ENCODE measurements at places on chromosomes 3 and 15.

DNA sequence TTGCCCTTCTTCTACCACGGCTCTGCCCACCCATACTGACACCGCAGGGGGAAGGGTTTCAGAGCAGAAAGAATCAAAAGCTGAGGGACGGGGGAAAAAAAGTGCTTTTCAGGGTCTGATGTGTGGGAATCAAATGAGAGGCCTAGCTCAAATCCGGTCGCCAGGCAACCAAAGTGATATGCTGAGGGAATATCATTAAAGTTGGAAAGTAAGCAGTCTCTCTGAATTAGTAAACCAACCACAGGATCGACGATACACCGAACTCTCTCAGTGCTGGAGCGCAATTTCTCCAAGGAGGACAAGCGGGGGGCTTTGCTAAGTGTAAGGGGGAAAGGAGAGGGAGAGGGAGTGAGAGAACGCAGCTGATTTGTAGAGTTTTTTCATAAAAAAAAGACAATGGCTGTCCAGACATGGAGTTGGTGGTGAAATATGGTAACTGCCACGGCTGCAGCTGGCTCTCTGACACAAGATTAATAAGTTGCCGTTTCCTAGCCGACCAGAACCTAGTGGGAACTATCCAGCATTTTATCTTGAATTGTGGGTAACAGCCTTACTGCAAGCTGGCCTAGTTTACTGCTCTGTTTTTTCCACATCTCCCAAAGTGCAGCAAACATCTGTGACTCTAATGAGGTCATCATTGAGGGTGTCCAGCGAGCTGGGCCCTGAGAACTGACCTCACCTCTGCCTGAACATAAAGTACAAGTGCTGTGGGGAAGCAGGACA, 530.2 kb downstream of the SOX2 start:
- DNase-seq, result peak; percentile 63

GRCh38 chr15:92041371-92041770, 187.9 kb downstream of the SLCO3A1 start:
- no peak for DNase-seq

- DNase-seq, result no peak
These were observed 191.6 kb upstream of the WNT5A start for GRCh38 chr3:55678546-55679216.

DNA sequence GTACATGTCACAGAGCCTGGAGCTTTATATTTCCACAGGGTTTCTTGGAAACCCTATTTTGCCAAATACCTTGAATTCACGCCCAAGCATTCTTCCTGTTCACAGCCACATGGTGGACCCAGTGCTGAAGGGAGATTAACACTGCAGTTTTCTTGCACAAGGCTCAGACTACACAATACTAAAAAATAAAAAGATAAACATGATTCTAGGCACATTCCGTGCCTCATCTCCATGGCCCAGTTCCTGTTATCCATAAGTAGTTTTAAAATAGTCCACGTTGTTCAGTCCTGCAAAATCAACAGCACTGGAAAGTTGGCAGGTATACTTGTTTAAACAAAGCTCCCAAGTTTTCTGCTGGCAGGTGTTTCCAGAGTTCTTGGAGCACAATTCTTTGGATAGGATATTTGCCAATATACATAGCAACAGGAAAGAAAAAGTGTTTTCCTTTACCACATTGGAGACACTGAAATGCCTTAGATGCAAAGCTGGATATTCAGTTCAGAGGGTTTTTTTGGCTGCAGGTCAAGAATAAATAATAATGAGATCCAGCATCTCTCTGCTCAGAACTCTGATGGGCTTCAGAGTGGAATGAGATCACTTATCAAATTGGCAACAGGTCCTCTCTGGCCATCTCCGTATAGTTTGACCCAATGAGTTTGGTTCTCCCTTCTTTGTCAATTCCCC, 88.1 kb upstream of the TGFBR2 start:
- DNase-seq, result no peak

- DNase-seq, result peak; percentile 96
These were observed 81.6 kb downstream of the PPCDC start for GRCh38 chr15:75104804-75105557.

GRCh38 chr15:80558631-80559319, 136.3 kb upstream of the ABHD17C start:
- DNase-seq, result no peak

DNA sequence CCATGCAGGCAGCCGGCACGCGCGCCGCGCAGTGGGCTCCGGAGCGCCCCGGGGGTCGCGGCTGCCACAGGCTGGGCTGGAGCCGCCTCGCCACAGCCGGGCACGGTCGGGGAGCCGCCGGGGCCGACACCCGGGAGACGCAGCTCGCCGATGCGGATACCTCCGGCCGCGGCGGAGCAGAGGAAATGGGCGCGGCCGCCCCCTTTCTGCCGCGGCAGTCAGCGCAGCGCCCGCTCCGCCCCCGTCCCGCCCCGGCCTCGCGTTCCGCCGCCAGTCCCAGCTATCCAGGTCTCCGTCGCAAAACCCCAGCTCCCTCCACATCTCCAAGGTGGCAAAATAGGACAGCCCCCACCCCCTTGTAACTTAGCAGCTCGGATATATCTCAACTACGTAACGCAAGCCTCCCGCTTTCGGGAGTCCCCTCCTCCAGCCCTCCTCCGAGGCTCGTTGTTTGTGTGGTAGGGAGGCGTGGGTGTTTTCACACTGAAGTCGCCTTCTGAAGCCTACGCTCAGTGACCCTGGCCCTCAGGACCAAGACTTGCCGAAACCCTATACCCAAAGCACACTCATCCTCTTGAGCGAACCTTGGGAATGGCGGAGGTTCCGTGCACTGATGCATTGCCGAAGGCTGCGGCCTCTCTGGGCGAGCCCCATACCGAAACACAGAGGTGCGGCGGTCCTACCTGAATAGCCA, at the start of gene SH3BP5:
Gene SH3BP5, minus strand, starts transcription at position 182 of the 694 bp plus-strand sequence. Its CDS starts 178 bp downstream, at position 4.
- no peak for DNase-seq

DNA sequence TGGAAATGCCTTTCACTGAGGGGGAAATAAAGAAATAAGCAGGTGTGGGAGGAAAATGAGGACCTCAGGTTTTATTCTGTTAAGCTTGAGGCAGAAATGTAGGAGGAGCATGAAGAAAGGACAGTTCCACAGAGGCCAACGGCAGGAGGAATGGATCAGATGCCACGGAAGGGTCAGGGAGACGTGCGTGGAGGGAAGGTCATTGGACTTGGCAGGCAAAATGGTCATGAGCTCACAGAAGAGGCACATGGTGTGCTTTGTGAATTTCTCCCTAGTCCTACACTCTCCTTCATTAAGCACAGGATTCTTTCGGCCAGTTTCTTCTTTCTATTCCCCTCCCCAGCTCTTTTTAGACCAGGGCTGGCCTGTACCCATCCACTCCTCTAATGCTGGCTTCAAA, 32.5 kb upstream of the THSD4 start:
- DNase-seq, result no peak

DNA sequence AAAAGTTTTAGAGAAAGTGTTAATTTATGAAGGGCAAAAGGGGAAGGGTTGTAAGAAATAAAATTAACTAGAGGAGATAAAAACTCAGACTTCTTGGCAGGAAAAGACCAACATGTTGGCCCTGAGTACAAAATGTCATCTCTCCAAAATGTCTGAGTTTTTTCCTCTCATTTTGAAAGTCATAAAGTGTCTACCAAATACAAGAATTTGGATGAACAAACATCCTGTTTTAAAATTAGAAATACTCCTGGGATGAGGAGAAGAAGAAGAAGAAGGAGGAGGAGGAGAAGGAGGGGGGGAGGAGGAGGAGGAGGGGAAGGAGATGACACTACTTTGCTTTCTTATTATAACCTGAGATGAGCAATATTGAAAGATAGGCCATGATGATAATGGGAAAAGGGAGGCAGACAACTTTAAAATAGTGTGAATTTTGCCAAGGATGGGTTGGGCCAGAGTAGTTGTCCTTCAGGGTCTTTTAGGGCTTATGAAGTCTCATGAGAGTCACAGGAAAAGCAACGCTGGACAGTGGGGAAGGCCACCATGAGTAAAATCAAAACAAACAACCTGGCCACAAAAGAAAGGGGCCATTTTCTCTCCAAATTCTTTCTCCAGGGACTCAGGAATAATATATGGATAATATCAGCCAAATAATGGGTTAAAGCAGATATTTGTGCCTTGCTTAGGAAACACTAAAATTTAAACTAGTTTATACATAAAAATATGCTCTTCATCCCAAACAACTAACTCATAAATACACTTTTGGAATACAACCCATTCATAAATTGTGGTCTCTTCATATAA, 632.9 kb downstream of the EPHA3 start:
- DNase-seq, result no peak

GRCh38 chr3:52262447-52262846, 16.0 kb downstream of the WDR82 start:
- no peak for DNase-seq

GRCh38 chr15:95168951-95169431, 937.6 kb downstream of the MCTP2 start:
- DNase-seq, result no peak

GRCh38 chr15:78341057-78341987, 1.2 kb downstream of the CRABP1 start:
- no peak for DNase-seq

DNA sequence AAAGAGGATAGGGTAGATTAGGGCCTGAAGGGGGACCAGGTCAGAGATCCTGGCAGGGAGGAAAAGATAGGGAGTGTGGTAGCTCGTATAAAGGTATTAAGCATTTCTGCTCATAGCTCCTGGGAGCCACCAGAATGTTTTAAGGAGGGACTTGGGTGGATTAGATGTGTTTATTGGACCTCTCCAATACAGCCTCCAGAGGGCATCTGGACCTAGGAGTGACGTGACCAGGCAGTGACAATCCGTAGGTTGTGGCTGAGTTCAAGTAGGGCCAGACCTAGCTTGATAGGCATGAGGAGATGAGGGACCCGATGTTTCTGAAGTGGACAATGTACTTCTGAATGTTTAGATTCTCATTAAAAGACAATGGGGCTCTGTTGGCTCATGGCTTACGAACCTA, 435.2 kb downstream of the MCTP2 start:
- DNase-seq, result no peak

DNA sequence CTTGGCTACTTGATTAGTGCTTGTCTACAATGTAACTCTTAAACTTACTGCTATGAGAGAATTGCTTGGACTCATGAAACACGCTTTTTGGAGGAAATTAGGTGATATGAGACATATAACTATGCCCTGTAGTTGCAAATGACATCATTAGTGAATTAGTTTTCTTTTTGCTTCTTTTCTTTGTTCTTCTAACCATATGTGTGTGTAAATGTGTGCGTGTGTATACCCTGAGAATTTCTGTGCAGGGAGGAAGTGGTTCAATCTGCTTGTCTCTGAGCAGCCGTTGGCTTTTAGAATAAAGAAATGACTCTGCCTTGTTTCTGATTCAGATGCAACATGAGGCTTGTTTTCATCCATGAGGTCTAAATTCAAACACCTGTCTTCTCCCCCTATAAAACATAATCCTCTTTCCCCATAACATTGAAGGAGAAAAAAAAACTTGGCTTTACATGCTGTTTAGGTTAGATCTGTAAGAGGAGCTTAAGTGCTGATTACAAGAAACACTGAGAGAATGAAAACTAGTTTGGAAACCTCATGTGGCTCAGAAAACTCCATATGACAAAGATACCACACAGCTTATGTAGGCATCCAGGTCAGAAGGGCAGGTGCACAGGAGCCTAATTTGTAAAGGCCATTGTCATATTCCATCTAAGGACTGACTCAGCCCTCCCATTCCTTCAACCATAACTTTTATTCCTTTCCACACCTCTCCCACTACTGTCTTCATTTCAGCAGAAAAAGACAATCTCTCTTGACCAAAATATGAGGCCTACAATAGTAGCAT, 30.5 kb upstream of the BLM start:
- DNase-seq, result no peak

- no peak for DNase-seq
These were observed 47.9 kb downstream of the ZNF710 start for GRCh38 chr15:90049030-90049429.

GRCh38 chr15:33150431-33150941, 44.0 kb downstream of the FMN1 start:
- DNase-seq, result peak; percentile 41

- DNase-seq, result no peak
These were observed 45.5 kb downstream of the NBEAL2 start for GRCh38 chr3:47024932-47025331.

DNA sequence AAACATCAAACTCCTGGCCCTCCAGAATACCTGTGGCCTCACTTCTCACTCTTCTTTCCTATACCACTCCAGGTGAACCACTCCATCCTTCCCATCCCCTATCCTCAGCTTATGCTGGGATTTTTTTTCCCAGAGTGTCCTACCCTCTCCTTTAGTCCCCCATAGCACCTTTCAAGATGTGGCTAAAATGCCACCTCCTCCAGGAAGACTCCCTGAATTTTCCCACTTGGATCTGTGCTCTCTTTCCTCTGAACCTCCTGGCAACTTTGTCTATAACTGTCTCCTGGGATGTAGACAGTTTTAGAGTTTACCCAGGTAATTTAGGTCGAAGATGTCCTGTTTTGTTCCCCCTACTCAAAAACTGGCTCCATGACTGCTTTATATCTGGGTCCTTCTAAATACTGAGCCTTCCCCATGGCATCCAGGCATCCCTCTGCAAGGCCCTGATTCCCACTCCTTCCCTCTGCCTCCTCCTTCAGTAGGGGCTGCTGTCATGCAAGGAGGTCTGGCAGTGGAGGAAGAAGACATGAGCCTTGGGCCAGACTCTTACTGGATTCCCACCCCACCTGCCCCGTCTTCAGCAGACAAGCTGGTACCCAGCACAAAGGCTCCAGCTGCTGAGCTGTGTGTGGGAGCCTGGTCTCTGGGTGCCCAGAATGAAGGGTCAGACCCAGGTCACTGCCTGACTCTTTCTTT, 161.5 kb downstream of the SMAD6 start:
- DNase-seq, result no peak

- no peak for DNase-seq
These were observed 289.3 kb downstream of the EPHB1 start for GRCh38 chr3:135084405-135084804.

- no peak for DNase-seq
These were observed 421.8 kb upstream of the TBL1XR1 start for GRCh38 chr3:177618873-177619733.

GRCh38 chr3:118501152-118501551, 533.5 kb downstream of the IGSF11 start:
- no peak for DNase-seq

GRCh38 chr3:95197661-95198060, 1134.8 kb downstream of the NSUN3 start:
- DNase-seq, result no peak

DNA sequence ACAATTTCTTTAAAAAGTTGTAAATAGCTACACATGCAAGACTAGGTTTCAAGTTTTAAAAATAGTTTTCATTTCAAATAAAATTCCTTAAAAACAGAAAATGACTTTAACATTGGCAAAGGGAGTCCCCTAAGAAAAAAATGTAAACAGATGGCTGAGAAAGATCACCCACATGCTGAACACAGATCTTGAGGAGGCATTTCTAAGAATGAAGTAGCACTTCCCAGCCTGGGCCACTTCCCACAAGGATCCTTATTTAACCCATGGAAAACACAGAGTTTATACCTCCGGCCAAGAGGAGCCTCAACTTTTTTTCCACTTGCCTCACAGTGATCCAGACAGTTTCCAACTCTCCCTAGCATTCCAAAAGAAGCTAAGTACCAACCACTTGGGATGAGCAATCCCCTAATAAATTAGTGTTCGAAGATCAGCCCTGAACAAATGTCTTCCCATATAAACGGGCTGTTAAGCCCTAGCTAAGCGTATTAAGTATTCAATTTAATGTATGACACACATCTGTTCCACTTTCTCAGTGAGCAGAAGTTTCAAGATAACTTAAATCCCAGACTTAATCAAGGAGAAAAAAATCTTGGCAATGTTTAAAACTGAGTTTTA, 61.4 kb downstream of the GADL1 start:
- DNase-seq, result no peak

Data from kidney epithelial cell (primary cell).